ENCODE measurements at places on chromosomes 5 and 9.

- DNase-seq = no peak
These were observed 110.2 kb upstream of the LMX1B start for GRCh38 chr9:126503333-126504085.

GRCh38 chr9:114153761-114154599 lies 1.4 kb upstream of the COL27A1 start:
- DNase-seq = no peak

GRCh38 chr9:134571946-134572917 lies 69.4 kb upstream of the COL5A1 start:
- DNase-seq = no peak

DNA sequence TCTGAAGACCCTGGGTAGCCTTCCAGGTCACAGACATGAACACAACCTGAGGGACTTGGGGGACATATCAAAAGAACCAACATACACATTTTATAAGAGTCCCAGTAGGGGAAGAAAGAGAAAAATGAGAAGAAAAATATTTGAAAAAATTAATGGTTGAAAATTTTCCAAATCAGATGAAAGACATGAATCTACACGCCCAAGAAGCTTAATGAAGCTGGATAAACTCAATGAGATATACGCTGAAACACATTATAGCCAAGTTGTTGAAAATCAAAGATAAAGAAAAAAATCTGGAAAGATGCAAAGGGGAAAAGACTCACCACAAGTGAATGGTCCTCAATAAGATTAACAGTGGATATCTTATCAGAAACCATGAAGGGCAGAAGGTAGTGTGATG lies 9.6 kb upstream of the CCDC180 start:
- no peak for DNase-seq

DNA sequence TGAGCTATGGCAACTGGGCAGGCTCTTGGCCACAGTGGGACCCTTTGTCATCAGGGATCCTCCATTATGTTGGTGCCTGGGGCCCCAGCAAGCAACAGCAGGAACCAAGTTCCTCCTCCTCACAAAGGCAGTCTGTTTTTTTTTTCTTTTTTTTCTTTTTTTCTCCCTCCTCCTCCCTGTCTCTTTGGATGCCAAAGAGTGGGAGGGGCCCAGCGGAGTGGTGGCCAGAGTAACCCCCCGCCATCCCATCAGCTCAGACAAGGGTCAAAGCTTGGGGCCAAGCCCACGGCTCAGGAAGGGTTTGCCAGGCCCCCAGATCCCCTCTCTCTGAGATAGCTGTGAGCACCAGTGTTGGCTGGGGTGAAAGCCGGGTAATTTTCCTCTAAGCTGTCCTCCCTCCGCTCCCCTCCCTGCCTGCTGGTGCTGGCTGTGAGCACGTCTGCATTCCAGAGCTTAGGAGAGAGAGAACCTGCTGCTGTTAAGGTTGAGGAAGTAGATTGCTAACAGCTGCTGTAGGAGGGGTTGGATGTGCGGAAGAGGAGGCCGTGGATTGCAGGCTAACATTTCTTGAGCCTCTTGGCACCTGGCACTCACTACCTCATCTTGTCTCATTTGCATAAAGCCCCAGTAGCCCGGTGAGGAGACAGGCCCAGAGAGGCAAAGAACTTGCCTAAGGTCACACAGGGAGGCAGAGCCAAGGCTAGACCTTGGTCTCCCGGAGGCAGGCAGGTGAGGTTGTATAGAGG lies 21.2 kb downstream of the GSN start:
- DNase-seq = no peak

DNA sequence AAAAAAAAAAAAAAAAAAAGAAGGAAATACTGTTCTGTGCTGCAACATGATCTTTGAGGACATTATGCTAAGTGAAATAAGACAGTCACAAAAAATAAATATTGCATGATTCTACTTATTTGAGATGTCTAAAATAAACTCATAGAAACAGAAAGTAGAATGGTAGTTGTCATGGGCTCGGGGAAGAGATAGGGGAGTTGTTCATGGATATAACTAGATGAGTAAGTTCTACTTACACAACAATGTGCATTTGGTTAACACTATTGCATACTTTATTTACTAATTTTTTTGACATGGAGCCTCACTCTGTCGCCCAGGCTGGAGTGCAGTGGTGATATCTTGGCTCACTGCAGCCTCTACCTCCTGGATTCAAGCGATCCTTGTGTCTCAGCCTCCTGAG lies 15.2 kb downstream of the MAML1 start:
- no peak for DNase-seq

GRCh38 chr5:39652036-39652435 lies 227.3 kb upstream of the DAB2 start:
- DNase-seq = no peak

- DNase-seq = no peak
These were observed 46.7 kb downstream of the MYO10 start for GRCh38 chr5:16889203-16889971.

DNA sequence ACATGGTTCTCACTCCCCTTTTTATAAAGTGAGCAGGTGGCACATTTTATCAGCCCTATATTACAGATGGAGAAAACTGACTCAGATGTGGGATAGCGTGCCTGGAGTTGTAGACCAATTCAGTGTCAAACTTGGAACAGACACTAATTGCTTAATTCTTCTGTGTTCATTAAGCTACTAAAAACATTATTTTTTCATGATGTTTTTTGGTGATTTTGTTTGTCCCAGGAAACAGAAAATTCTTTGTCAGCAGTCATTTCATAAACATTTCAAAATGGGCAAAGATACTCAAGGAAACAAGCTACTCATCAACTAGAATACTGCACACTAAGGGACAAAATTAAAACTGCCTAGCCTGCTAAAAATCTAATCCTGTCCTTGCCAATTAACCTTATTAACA lies 2.2 kb downstream of the ABHD17B start:
- DNase-seq = no peak
